Posterior vena cava (tissue), 2 donors: ENCODE measurements at places on chromosomes 5 and 9. TPM values are rescaled to one million over a fixed set of nuclear protein-coding genes. Genes with fewer than 3 reads are reported as not detected.

DNA sequence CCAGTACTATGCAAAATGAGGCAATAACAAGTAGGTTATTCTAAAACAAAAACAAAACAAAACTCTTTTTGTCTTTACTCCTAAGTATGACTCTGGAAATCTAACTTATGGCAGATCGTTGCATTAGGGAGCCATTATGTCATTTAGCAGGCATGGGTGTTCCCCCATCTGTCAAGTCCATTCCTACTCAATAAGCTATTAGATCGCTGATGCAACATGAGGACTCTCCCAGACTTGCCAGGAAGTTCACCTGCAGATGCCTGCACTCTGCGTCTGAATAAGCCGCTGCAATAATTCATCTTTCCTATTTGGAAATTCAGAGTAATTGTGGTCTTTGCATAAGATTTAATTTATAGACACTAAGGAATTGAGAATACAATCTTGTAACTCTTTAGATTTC, 585.0 kb downstream of the KIF4B start:
- no peak for DNase-seq

GRCh38 chr9:107635101-107635802, 145.7 kb upstream of the KLF4 start:
- no peak for DNase-seq

DNA sequence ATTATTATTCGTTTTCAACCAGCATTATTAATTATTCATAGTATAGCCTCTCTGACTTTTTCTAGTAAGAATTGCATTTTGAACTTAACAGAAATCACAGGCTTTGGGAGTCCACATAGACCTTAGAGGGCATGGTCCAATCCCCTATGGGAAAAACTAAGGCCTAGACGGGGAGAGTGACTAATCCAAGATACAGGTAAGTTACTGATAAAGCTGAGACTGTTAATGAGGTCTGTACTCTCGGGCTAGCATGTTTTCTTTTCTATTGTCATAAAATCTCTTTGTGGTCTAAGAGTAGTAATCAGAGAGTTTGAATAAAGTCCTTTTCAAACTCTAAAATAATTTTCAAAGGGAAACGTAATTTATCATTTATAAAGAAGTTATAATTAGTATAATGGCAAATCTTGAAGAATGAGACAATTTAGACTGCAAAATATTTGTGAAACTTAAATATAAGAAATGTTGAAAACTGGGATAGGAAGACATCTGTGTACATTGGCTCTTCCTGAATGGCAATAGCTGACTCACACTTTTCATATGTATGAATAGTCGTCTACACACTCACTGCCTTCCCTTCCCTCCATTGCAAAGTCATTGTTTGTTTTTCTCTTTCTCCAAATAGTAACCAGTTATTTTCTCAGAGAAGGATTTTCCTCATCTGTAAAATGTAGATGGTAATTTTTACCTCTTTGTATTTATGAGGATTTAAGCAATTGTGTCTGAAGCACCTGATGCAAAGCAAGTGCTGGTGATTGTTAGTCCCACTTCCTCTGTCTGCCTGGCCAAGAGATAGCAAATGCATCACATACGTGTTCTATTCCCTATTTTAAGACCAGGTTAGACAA, 207.9 kb upstream of the CD180 start:
- no peak for DNase-seq

DNA sequence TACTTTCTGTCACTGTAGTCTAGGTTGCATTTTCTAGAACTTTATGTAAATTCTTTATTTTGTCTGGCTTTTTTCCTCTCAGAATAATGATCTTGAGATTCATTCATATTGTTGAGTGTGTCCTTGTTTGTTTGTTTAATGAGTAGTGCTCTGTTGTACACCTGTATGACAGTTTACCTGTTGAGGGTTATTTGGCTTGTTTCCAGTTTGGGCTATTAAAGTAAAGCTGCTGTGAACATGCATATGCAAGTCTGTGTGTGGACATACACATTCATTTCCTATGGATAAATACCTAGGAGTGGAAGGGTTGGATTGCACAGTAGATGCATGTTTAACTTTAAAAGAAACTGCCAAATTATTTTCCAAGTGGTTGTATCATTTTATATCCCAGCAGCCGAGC, 30.4 kb downstream of the MVB12B start:
- no peak for DNase-seq

- DNase-seq = no peak
Measured at GRCh38 chr5:84411832-84412605, 27.3 kb upstream of the EDIL3 start.

- DNase-seq = no peak
Measured at GRCh38 chr9:117719161-117719920, 15.1 kb downstream of the TLR4 start.

- no peak for DNase-seq
Measured at GRCh38 chr5:132115375-132115774, 41.8 kb downstream of the CSF2 start.

DNA sequence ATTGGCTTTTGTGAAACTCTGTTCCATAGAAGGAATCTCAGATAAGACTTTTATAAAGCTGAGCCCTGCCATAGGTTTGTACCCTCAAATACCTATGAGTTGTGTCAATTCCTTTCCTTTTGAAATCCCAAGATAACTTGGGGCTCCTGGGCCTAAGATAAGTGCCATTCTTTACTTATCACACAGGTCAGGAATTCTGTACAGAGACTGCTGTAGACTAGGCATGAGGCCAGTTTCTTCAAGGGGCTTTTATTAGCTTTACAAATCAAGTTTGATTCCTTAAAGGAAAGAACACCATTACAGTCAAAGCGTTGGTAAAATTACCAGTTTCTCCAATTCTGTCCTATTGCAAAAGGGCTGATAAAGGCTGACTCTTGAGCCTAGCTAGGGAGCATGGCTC, 39.2 kb downstream of the SHC3 start:
- DNase-seq = no peak

DNA sequence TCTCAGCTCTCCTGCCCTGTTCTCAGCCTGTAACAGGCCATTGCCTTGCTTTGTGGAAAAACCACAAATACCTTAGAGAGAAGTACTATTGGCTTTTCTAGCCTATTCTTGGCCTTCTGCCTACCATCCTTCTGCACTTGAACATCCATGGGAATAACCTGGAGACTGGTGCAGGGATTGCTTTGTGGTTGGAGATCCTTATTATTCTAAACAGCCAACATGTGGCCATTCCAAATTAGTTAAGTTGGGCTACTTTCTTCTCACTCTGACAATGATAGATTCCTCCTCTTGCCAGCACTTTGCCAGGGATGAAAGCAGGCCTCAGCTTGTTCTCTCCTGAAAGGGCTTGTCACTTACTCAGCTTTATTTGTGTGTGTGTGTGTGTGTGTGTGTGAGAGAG, 240.4 kb downstream of the GLIS3 start:
- no peak for DNase-seq

DNA sequence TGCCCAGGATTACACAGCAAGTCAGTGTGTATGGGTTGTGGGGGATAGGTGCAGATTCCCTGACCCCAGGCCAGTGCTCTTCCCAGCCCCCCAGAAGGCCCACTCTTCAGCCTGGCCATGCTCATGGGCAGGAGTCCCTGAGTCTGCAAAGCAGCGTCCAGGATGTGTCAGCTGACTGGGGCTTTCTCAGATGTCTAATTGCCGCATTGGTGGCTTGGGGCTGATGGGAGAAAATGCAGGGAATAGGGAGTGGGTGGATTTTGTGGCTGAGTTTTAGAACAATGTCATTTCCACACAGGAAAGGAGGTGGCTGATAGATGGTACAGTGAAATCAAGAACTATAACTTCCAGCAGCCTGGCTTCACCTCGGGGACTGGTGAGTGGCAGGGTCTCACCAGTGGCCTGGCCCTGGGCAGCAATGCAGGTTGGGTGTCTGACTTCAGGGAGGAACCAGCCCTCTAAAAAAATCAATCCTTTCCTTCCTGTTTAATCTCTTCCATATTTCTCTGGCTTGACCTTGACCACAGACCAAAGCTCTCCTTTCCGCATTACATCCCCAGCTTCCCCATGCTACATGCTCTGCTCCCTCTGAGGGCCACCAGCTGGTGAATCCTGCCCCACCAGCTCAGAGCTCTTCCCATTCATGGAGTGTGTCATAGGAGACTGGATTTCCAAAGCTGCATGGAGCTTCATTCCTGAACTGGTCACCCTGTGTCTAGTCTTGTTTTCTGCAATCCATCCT, 14.2 kb downstream of the GLIPR2 start:
- DNase-seq = no peak

DNA sequence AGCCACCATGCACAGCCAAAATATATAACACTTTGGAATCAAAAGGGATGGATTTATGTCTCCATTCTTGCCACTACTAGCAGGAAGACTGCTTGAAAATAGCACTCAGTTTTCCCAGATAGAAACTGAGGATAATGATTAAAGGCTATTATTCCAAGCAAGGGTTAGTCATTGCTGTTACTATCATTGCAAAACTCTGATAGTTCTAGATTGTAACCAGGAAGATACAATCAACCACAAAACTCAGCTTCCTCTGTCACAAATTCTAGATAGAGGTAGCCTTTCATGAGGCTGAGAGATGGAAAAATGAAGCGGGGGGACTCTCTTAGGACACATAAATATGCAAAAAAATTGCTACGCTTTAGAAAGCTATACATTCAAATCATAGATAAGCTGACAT, 3.1 kb downstream of the ANXA1 start:
- DNase-seq = no peak

Gene TLX3
- not detected for total RNA-seq

Gene ROR2
- total RNA-seq = 28.4 TPM

Gene NTNG2
- total RNA-seq = 3.4 TPM

Gene TAF11L5
- total RNA-seq = not detected
